ENCODE measurements at places on chromosomes 3 and 15. TPM values are rescaled to one million over a fixed set of nuclear protein-coding genes. Genes with fewer than 3 reads are reported as not detected.

- DNase-seq, result no peak
Measured at GRCh38 chr15:38687775-38688495, 123.3 kb upstream of the RASGRP1 start.

DNA sequence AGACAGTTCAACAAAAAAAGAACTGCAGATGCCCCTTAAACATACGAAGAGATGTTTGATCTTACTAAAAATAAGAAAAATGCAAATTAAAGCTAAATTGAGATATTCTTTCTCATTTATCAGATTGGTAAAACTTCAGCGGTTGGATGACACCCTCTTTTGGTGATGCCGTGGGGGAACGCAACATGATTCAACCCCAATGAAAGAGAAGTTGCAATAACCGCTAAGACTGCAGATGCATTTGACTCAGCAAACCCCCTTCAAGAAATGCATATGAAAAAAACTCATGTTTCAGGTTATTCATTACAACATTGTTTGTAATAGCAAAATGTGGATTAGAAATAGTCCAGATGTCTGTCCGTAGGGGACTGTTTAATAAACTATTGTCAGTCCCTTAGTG lies 3.6 kb downstream of the KLHL6 start:
- no peak for DNase-seq

Gene MOBP
- total RNA-seq, result 0.33 TPM

Gene PLSCR2
- 0.40 TPM for total RNA-seq

Gene SMAD6
- 14.2 TPM for total RNA-seq

Gene EFHB
- total RNA-seq, result 1.5 TPM

Gene PRR20G
- not detected for total RNA-seq

DNA sequence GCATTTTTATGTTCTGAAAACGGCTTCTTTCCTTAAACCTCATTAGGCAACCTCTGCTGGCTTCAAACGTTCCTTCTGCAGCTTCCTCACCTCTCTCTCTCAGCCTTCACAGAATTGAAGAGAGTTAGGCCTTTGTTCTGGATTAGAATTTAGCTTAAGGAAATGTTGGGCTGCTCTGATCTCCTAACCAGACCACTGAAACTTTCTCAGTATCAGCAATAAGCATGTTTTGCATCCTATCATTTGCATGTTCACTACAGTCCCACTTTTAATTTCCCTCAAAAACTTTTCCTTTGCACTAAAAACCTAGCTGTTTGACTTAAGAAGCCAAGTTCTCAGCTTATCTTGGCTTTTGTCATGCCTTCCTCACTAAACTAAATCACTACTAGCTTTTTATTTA lies 49.5 kb downstream of the SMARCC1 start:
- no peak for DNase-seq

DNA sequence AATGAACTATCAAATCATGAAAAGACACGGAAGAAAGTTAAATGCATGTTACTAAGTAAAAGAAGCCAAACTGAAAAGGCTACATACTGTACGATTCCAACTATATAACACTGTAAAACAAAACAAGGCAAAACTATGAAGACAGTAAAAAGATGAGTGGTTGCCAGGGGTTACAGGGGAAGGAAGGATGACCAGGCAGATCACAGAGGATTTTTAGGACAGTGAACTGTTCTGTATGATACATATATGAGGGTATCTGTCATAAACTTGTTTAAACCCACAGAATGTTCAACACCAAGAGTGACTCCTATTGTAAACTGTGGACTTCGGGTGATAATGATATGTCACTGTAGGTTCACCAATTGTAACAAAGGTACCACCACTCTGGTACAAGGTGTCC lies 60.6 kb downstream of the CHSY1 start:
- no peak for DNase-seq

Gene GJD2
- total RNA-seq, result not detected

Gene C15orf62
- total RNA-seq, result 0.45 TPM

Gene NME9
- not detected for total RNA-seq

DNA sequence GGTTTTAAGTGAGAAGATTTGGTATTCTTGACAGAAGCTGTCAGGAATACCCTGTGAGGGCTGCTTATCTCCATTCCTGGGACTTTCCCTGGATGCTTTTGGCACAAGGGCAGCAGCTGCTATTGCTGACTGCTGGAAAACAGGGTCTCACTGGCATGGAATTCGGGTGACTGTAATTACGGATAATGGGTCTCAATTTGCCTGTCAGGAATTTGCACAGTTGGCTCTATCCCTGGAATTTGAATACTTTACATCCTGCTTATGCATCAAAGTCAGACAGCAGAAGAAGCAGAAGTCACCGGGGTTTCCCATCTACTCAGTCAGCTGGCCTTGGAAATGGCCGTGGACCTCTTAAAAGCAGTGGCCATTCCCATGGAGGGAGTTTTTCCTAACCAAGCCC lies 25.9 kb upstream of the AKAP13 start:
- DNase-seq, result no peak

- DNase-seq, result no peak
Measured at GRCh38 chr3:123338620-123339061, 110.2 kb downstream of the ADCY5 start.

Gene FBXO40
- total RNA-seq, result not detected

Gene AP3S2
- 25.0 TPM for total RNA-seq

Gene COL6A5
- total RNA-seq, result 4.9 TPM

Gene NPAP1
- not detected for total RNA-seq

Gene SERPINI2
- 0.13 TPM for total RNA-seq

DNA sequence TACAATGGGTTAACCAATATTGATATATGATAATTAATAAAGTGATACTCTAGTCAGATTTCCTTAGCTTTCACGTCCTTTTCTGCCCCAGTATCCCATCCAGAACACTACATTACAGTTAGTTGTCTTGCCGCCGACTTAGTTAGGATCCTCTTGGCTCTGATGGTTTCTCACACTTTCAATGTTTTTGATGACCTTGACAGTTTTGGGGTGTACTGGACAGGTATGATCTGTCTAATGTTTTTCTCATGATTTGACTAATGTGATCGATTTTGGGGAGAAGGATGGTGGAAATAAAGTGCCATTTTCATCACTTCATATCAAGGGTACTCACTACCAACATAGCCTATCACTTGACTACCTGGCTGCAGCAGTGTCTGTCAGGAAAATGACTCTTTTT lies 245.0 kb upstream of the TMC3 start:
- no peak for DNase-seq

DNA sequence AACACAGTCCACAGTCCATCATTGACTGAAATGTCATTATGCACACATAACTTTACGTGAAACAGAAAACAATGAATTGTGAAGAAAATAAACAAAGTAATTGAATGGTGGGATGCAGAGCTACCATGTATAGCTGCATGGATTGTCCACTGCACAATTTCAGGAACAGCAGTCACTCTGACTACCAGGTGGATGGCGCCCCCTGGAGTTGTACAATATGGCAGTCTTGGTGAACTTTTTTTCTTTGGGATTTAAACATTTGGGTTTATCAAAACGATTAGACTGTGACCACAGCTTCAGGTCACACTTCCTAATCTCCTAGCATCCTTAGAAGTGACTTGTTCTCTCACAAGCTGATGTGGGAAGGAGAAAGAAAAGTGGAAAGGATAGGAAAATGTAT lies 48.9 kb upstream of the TCF12 start:
- no peak for DNase-seq

Gene ZNF80
- not detected for total RNA-seq

Gene FETUB
- not detected for total RNA-seq

Gene VIPR1
- 0.34 TPM for total RNA-seq

- peak; percentile 73 for DNase-seq
Measured at GRCh38 chr15:58221591-58222241, 83.5 kb downstream of the AQP9 start.

GRCh38 chr15:27906802-27907201 lies 192.3 kb downstream of the OCA2 start:
- DNase-seq, result no peak

- DNase-seq, result no peak
Measured at GRCh38 chr3:101256511-101256910, 63.9 kb downstream of the IMPG2 start.

Data from K562 (cell line).